ENCODE measurements at places on chromosomes 2 and 18.

DNA sequence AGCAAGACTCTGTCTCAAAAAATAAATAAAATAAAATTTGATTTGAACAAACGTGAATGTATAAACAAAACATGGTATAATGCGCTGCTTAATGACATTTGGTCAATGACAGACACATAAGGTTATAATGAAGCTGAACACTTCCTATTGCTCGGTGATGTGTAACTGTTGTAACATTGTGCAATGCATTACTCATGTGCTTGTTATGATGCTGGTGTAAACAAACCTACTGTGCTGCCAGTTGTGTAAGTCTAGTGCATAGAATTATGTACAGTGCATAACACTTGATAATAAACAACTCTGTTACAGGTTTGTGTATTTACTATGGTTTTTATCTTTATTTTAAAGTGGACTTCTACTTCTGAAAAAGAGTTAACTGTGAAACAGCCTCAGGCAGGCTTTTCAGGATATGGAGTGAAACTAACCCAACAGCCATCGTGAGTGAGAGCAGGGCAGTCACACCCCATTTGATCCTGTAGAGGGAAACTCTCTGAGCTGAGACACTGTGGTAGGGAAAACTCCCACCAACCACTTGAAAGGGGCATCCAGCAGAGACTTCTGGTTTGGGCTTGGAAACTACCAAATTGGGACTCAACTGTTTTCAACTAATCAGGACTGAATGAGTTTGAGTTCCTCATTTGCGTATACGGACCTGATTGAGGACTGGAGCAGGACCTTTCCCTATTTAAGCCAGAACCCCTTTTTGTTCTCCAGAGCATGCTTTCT is 8.7 kb upstream of the RPRD1A start:
- DNase-seq = peak; percentile 22

DNA sequence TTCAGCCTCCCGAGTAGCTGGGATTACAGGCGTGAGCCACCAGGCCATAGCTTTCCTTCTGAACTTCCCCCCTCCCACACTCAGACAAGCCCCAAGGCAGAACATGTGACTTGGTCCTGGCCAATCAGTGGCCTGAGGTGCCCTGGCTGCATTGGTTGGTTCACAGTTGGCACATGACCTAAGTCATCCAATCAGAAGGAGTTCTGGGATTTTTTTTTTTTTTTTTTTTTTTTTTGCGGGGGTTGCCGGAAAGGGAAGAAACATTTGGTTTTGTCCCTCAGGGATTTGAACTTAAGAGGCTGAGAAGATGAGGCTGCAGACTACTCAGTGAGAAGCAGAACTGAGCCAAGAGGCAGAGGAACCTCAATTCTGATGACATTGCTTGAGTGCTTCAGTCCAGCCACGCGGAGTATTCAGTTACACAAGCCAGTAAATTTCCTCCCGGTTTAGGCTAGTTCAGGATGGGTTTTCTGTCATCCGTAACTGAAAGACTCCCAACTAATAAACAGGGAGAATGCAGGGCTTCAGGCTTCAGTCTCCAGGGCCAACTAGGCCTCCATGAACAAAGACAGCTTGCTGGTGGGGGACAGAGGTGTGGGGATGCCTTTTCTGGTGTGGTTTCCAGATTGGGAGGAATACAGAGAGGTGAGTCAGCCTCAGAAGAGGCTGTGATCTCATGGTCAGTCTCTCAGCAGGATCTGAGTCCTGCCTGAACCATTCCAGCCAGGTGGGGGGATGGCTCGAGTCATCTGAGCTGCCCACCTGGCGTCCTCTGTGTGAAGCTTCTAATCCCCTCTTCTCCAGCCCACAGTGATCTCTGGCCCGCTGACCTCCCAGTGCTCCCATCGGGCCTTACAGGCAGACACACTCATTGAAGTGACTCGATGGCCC is 9.2 kb downstream of the PTMA start:
- DNase-seq = peak; percentile 71

DNA sequence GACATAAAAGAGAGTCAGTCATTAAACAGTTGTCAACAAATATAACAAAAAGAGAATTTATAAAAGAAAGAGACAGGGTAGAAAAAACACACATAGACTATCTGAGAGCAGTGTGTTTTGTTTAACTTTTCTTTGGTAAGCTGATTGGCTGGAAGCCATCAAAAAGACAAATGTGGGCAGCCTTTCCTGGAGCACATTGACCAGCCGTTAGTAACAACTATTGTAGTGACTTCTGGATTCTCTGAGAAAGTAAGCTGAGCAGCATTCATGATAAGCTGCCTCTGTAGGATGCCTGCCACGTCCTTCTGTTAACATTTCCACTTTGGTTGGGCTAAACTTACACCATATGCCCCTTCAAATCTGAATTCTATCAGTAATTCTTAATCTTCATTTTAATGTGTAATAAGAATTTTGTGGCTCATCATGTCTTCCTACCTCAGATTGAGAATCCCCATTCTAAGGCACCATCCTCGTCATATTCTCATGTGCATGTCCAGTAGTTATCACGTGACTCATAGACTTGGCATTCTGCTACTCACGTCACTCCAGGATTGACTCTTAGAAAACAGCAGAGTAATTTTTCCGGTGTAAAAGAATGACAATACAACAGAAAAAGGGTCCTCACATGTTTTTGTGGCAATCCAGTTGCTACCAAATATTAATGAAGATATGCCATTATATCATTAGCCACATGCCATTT is 43.4 kb upstream of the DNAJC10 start:
- DNase-seq = peak; percentile 65

- no peak for DNase-seq
Measured at GRCh38 chr18:68948622-68949021, 150.7 kb downstream of the CCDC102B start.

DNA sequence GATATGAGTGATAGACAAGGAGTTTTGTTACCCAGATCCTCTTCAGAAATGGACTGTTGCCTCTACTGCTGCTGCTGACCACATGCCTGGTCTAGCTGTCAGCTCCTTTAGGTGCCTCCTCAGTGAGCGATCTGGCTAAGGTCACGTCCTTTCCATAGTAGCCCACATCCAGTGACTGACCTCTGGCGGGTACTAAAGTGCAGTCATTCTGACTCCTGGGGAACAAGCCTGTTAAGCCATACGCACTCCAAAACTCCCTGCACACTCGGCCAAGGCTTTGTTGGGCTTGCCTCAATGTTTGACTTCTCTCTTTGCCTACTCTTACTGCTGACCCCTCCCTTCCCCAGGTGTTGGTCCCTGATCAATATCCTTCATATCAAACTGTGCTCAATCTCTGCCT is 685.2 kb downstream of the IRS1 start:
- DNase-seq = peak; percentile 59

GRCh38 chr2:223247136-223247535 is 195.1 kb downstream of the KCNE4 start:
- peak; percentile 45 for DNase-seq

GRCh38 chr2:110794390-110794789 is 62.0 kb downstream of the ACOXL start:
- no peak for DNase-seq

GRCh38 chr2:107681936-107682335 is 144.8 kb upstream of the RGPD4 start:
- no peak for DNase-seq

GRCh38 chr2:197215748-197216360 is 94.7 kb downstream of the ANKRD44 start:
- DNase-seq = peak; percentile 32

- DNase-seq = no peak
Measured at GRCh38 chr18:75238100-75238499, 27.5 kb downstream of the TSHZ1 start.

DNA sequence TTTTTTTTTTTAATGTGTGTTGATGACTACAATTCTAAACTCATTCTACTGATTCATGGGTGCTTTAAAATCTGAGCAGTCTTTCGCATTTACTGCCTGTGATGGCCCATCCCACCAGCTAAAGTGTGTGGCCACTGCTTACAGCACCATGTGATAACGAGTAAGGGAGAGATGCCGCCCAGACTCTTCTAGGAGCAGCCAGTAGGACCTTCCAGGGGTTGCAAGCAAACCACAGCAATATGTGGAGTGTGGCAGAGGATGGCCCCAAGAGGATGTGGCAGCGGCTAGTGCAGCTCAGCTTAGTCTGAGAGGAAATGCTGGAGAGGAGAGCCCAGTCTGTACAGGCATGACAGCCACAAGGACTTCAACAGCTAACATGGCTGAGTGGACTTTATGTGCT is 14.9 kb downstream of the IL1B start:
- DNase-seq = no peak

- peak; percentile 91 for DNase-seq
Measured at GRCh38 chr2:189285962-189286645, 106.5 kb upstream of the COL5A2 start.

DNA sequence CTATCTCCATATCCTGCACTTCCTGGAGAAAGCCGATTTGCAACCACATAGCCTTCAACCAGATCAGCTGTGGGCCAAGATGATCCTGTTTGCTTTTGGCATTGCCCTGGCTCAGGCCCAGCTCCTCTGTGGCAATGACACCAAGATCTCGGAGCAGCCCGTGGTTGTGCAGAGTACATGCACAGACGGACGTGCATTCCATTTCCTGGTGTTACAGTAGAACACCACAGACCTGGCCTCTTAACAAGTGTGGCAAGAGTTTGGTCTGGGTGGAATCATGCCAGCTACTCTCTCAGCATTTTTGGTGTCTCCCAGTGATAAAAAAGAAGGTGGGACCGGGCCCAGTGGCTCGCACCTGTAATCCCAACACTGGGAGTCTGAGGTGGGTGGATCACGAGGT is 20.0 kb downstream of the MALT1 start:
- no peak for DNase-seq

- DNase-seq = no peak
Measured at GRCh38 chr18:45686891-45687611, 36.9 kb upstream of the SLC14A1 start.

- DNase-seq = no peak
Measured at GRCh38 chr2:143977356-143977755, 542.6 kb downstream of the ZEB2 start.

DNA sequence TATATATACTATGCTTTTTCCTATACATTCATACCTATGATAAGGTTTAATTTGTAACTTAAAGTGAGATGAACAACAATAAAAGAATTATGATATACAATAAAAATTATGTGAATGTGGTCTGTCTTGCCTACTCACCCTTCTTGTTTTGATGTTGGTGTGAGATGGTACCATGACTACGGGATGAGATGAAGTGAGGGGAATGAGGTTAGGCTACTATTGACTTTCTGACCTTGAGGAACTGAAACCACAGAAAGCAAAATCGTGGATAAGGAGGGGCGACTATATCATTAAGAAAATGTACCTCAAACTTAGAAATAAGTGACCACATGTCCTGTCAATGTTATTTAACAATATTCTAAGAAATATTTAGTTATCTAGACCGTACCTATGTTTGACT is 103.9 kb upstream of the PPP1CB start:
- DNase-seq = no peak

GRCh38 chr2:100021791-100022340 is 120.5 kb downstream of the AFF3 start:
- no peak for DNase-seq

- DNase-seq = no peak
Measured at GRCh38 chr2:169260246-169260645, 102.1 kb downstream of the LRP2 start.
